ENCODE measurements at places on chromosomes 2 and 18. TPM values are rescaled to one million over a fixed set of nuclear protein-coding genes. Genes with fewer than 3 reads are reported as not detected.
A peak's percentile ranks its signal among the peaks of the same experiment; 100 is the strongest.

NOL4 gene
- total RNA-seq: not detected

SLC5A7 gene
- 0.81 TPM for total RNA-seq

PAX8 gene
- 1.6 TPM for total RNA-seq

PSMA8 gene
- total RNA-seq: not detected

PPM1B gene
- total RNA-seq: 45.8 TPM

TNFRSF11A gene
- 2.5 TPM for total RNA-seq

MPHOSPH10 gene
- total RNA-seq: 27.9 TPM

SERPINB12 gene
- total RNA-seq: not detected

GRCh38 chr2:103605071-103605780 lies 843.4 kb downstream of the TMEM182 start:
- DNase-seq: no peak

- no peak for DNase-seq
These were observed 179.7 kb downstream of the HAUS1 start for GRCh38 chr18:46283895-46284295.

GRCh38 chr2:160582081-160582480 lies 88.5 kb upstream of the RBMS1 start:
- no peak for DNase-seq

GRCh38 chr2:144376926-144377325 lies 143.0 kb downstream of the ZEB2 start:
- no peak for DNase-seq

- DNase-seq: no peak
These were observed 310.8 kb downstream of the ETAA1 start for GRCh38 chr2:67707896-67708295.

- no peak for DNase-seq
These were observed 8.0 kb downstream of the TMBIM1 start for GRCh38 chr2:218284106-218284811.

DNA sequence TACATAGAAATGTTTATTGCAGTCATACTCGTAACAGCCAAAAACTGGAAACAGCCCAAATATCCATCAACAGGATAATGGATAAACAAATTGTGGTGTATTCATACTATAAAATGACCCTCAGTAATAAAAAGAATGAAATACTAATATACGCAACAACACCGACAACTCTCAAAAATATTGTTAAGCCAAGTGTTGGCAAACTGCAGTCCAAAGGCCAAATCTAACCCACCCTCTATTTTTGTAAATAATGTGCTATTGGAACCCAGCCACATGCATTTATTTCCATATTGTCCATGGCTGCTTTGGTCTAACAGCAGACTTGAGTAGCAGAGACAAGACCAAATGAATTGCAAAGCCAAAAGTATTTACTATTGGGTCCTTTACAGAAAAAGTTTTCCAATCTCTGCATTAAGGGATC lies 151.0 kb downstream of the MREG start:
- DNase-seq: no peak

- DNase-seq: no peak
These were observed 239.4 kb upstream of the TANK start for GRCh38 chr2:160920791-160921303.

DNA sequence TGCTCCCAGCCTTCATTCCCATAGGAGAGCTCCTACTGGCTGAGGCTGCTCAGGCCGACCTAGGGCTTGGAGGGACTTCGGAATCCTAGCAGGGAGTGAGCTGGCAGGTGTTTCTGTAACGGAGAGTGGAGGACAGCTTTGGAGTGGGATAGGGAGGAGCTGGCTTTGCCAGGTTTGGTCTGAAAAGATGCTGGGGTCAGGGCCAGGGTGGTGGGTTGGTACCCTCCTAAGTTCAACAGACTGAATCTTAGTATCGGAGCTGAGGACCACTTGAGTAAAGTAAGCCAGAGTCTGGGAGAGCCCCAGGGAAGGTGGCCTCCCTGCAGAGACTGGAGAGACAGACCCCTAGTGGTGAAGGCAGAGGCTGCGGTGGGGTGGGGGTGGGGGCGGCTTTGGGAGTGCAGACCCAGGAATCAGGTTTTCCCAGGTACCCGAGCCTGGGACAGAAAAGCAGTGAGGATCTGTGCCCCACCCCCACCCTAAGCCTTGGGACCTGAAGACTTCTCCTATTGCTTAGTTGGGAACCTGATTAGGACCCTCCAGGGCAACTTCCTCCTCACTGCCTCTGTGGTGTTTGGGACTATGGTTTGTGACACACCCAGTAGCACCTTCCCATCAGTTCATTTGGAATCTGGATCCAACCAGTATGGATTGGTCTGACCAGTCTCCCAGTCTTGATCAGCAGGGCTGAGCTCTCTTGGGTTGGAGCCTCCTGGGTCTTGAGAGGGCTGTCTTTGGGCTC lies 3.0 kb downstream of the CNNM4 start:
- no peak for DNase-seq

- DNase-seq: peak; percentile 37
These were observed 18.5 kb downstream of the LDLRAD4 start for GRCh38 chr18:13237073-13237472.

- DNase-seq: no peak
These were observed 20.7 kb upstream of the COPS8 start for GRCh38 chr2:237065071-237065377.

DNA sequence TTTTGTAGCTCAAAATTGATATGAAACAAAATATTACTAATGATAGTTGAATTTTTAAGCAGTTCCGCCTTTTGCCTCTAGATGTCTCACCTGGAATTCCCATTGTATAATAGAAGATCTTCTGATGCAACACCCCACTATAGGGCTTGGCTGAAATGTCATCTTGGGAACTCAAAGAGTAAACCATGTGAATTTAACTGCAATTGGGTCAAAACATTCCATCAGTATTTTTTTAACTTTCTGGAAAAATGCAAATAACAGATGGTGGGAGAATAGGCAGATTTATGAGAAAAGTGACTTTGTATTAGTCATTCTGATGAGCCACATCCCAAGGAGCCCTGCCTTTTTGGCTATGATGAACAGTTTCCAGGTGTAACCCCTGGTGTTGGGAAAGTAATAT lies 489.9 kb downstream of the NYAP2 start:
- DNase-seq: no peak

DNA sequence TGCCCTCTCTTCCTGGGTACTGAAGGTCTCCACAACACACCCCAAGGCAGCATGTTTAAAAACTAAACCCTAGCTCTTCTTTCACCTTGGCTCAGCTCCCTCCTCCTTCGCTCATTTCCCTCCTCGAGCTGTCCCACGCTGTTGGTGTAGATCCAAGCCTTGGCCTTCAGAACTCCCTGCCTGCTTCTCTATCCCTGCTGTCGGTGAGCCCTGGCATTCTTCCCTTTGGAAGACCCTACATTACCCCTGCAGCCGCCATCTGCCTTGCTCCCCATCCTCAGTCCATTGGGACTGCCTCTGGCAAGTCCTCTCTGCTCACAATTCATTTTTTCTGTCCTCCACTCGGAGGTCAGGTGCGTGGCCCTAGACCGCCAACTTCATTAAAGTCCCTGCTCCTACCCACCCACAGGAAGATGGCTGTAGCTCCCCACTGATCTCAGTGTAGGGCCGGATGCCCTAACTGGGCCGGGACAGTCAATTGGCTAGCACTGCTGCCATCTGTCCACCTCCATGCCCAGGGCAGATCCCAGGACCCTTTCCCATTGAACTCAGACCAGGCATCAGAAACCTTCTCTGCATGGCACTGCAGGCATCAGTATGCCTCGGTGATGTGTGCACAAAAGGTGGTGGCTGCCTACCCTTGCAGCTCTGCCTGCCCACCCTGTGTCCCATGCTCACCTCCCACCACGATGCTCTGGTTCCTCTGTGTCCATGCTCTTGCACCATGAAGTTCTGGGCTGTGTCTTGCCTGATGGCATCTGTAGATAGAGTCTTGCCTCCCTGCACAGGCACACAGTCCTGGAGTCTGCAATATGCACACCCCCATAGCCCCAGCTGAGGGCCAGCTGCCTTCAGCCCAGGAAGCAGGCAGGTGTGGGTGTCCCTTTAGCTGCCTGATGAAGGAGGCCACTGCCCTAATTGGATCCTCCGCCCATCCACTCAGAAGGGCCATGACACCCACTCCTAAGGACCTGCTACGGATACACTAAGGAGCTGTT lies 5.7 kb downstream of the AMER3 start:
- no peak for DNase-seq

- no peak for DNase-seq
These were observed 12.1 kb downstream of the EIF4E2 start for GRCh38 chr2:232562515-232563151.

GRCh38 chr2:169031202-169031601 lies at the start of gene ABCB11:
Gene ABCB11 (minus strand): TSS chr2:169031324. CDS start chr2:169018125, 13,199 bp downstream.
- no peak for DNase-seq
